Esophagus squamous epithelium (tissue), 5 donors: ENCODE measurements at places on chromosomes 3 and 15.
A peak's percentile ranks its signal among the peaks of the same experiment; 100 is the strongest.

DNA sequence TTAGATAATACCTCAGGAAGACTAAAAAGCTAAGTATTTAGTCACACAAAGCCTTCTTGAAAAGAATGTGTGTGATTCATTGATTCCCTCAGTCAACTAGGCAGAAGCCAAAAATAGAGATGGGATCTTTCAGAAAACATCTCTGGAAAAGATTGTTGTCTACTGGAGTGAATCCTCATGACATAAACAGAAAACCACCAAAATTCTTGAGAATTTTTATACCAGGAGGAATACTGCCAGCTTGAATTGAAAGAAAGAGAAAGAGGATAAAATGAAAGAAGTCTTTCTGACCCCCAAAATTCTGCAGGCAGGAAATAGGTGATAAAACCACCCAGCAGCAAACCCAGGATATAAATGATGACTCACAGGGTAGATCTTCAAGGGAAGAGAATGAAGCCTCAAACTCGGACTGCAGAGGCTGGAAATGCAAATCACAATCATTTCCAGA, 363.1 kb upstream of the PLSCR5 start:
- H3K4me1 ChIP-seq = no peaks in the 10 kb centered on the region
- no peak overlapping the region for H3K27ac ChIP-seq
- H3K36me3 ChIP-seq = no peaks in the 10 kb centered on the region
- no peak for DNase-seq

- H3K27me3 ChIP-seq = no peaks in the 10 kb centered on the region
- H3K36me3 ChIP-seq = no peaks in the 10 kb centered on the region
- no peak for DNase-seq
These were observed 37.8 kb upstream of the CSPG4 start for GRCh38 chr15:75750261-75751050.

DNA sequence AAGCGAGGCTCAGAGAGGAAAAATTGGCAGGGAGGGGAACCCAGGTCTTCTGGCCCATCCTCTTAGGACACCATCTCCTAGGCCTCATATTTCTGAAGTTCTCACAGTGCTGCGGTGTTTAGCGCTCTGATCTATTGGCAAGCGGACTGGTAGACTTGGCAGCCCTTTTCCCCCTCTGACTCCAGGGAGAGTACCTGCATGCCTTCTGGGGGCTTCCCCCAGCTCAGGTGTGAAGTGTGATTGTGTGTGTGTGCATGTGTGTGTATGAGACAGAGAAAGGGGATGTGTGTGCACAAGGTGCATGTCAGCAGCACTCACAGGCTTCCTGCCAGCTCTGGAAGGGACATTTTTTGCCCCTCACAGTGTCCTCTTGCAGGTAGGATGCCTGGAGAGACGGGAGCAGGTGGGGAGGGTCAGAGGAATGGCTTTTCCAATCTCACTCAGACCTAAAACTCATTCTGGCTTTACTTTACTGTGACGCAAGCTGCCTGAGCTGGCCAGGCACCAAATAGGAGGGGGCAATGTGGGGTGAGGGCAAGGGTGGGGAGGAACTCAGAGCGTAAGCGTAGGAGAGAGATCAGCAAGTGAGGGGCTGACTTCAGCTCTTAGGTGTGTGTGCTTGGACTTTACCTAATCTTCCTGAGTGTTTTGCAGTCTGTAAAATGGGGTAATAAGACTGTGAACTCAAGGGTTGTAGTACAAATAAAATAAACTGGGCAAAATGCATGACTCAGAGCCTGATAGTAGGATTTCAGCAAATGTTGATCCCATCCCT, 4.0 kb upstream of the IL17RE start:
- DNase-seq = no peak
- H3K4me1 ChIP-seq = peaks cover 26% of the 10 kb centered on the region
- H3K27me3 ChIP-seq = no peaks in the 10 kb centered on the region
- H3K36me3 ChIP-seq = no peaks in the 10 kb centered on the region

DNA sequence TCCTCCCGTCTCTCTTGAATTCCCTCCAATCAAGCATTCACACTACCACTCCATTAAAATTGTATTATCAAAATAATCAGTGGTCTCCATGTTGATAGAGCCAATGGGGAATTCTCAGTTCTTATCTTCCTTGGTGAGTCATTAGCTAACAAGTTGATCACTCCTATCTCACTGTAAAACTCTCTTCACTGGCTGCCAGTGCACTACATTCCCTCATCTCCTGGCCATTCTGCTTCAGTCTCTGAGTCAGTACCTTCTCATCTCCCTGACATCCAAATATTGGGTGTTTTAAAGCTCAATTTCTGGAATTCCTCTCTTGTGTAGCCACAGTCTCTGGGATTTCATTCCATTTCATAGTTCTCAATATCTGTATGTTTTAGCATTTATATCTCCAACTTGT, 175.2 kb downstream of the ALDH1A2 start:
- H3K27me3 ChIP-seq = no peaks in the 10 kb centered on the region
- H3K27ac ChIP-seq = no peak overlapping the region
- no peak for DNase-seq
- H3K4me3 ChIP-seq = no peak overlapping the region

DNA sequence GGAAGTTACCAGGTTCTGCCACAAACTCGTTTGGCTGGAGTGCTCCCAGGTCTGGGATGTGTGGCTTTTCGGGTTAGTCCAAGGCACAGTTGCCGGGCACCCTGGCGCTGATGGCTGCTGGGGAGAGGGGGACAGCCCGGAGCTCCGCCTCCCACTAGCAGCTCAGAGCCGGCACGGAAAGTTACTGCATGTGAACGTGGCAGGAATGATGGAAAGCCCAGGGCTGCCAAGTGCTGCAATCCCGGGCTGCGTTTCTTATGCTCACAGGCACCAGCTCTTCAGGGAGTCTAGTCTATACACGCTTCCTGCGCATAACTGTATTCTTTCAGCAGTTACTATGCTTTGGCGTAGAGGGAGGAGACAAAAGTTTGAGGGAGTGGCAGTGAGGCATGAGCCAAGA, 141.8 kb upstream of the ICE2 start:
- H3K27ac ChIP-seq = peak overlapping the region; percentile 78
- no peak overlapping the region for H3K4me3 ChIP-seq
- H3K4me1 ChIP-seq = peaks cover 58% of the 10 kb centered on the region
- DNase-seq = no peak
- H3K27me3 ChIP-seq = no peaks in the 10 kb centered on the region

DNA sequence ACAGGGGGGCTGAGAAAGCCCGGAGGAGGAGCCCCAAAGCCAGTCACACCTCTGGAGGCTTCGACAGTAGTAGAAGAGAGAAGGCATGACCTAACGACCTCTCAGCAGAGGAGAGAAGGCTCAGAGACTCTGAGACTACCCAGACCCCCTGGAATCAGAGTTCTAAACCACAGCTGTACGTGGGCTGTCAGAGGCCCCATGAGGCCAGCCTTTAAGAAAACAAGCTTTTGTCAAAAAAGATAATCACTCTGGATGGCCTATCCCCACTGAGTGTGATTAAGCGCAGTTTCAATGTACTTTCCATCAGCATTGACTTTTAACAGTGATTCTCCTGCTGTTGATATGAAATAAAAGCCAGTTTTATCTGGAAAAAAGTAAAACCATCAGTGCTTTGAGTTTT, 330.3 kb downstream of the CLSTN2 start:
- H3K27ac ChIP-seq = no peak overlapping the region
- no peak overlapping the region for H3K4me3 ChIP-seq
- DNase-seq = no peak
- no peaks in the 10 kb centered on the region for H3K4me1 ChIP-seq

DNA sequence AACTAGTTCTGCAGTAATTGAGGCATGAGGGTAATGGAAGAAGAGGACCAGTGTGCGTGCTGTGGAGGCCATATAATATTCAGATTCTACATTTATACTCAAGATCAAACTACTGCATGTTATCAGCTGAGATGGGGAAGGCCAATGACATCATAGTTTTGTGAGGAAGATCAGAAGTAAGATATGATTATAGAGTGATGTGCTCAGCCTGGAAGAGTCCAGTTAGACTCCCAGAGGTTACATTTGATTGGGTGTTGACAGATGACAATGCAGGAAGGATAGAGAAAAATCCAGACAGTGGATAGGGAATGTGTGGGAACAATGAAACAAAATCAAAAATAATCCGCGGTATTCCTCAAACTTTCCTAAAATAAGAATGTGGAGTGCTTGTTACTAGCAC, 35.4 kb downstream of the GOLIM4 start:
- H3K27ac ChIP-seq = no peak overlapping the region
- H3K27me3 ChIP-seq = no peaks in the 10 kb centered on the region
- no peaks in the 10 kb centered on the region for H3K4me1 ChIP-seq
- H3K4me3 ChIP-seq = no peak overlapping the region
- H3K36me3 ChIP-seq = no peaks in the 10 kb centered on the region
- DNase-seq = no peak

DNA sequence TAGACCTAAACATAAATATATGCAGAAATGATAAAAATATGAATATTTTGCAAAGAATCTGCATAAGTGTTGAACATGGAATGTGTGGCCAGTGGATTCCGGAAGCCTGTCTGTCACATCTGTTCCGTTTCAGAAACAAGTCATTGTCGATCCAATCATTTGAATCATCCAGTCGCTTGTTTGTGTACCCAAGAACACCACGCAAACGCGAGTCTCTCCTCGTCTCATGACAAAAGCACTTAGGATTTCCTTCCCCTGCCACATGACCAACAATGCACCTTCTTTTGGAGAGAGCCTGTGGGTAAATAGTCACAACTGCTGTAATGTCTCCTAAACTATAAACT, 80.2 kb downstream of the FMN1 start:
- no peaks in the 10 kb centered on the region for H3K27me3 ChIP-seq
- no peaks in the 10 kb centered on the region for H3K4me1 ChIP-seq
- H3K36me3 ChIP-seq = no peaks in the 10 kb centered on the region
- no peak overlapping the region for H3K4me3 ChIP-seq
- DNase-seq = no peak

- H3K36me3 ChIP-seq = no peaks in the 10 kb centered on the region
- H3K4me3 ChIP-seq = peak overlapping the region; percentile 80
- H3K27me3 ChIP-seq = no peaks in the 10 kb centered on the region
- H3K27ac ChIP-seq = peak overlapping the region; percentile 93
- no peak for DNase-seq
These were observed 1.9 kb downstream of the EHD4 start for GRCh38 chr15:41970456-41970855.

GRCh38 chr3:193872265-193872753, 263.6 kb upstream of the HES1 start:
- no peaks in the 10 kb centered on the region for H3K36me3 ChIP-seq
- DNase-seq = no peak
- H3K27me3 ChIP-seq = no peaks in the 10 kb centered on the region
- H3K4me1 ChIP-seq = peaks cover 81% of the 10 kb centered on the region
- H3K27ac ChIP-seq = peak overlapping the region; percentile 86

DNA sequence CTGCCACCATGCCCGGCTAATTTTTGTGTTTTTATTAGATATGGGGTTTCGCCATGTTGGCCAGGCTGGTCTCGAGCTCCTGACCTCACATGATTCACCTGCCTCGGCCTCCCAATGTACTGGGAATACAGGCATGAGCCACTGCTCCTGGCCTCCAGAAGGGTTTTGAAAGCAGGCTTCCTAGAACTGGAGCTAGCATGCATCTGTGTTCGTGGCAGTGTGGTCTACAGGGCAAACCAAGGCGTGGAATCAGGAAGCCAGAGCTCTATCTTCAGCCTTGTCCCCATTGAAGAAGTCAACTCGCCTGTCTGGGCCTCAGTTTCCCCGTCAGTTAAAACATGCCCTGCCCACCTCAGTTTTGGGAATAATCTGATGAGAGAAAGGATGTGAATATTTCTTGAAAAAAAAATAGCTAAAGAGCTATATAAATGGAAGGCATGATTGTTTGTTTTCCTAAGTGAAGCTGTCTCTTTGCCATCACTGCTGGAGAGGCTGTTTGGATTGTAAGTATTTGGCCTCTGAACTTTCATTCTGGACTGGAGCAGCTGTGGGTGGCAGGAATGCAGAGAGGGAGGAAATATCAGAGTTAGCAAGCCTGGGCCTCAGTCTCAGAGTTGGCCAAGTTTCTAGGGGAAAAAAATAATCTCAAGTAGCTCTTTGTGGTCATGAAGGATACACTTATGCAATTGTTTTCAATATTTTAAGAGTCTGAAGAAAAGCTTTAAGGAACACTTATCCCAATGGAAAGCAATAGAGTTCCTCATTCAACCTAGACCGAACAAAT, 36.5 kb upstream of the UACA start:
- no peaks in the 10 kb centered on the region for H3K27me3 ChIP-seq
- H3K36me3 ChIP-seq = no peaks in the 10 kb centered on the region
- H3K4me1 ChIP-seq = no peaks in the 10 kb centered on the region
- DNase-seq = no peak

DNA sequence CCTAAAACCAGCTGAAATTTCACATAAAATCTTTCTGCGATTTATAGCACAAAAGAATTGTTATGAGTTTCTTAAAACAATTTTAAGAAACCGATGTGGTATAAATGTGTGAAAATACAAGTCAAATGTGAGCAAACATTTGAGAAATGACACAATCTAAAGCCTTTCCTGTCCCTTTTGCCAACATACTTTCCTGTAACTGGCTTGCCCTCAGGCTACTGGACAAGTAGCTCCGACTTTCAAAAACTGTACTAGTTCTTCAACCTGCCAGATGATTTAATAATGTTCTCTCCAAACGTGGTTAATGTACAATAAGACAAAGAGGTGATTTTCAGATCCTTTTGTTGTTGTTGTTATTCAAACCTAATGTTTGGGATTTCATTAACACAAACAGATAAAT, 105.9 kb upstream of the ARHGEF26 start:
- no peak overlapping the region for H3K27ac ChIP-seq
- no peak for DNase-seq
- H3K4me1 ChIP-seq = no peaks in the 10 kb centered on the region
- H3K27me3 ChIP-seq = no peaks in the 10 kb centered on the region
